ENCODE measurements at places on chromosomes 5 and 9. TPM values are rescaled to one million over a fixed set of nuclear protein-coding genes. Genes with fewer than 3 reads are reported as not detected.

GRCh38 chr9:123445116-123445515 lies 89.1 kb downstream of the CRB2 start:
- no peak for DNase-seq
- H3K27ac ChIP-seq, result no peak overlapping the region
- no peak overlapping the region for H3K4me3 ChIP-seq
- H3K36me3 ChIP-seq, result no peaks in the 10 kb centered on the region

GRCh38 chr9:98031935-98032334 lies 24.6 kb upstream of the NANS start:
- H3K27ac ChIP-seq, result peak overlapping the region; percentile 48
- H3K27me3 ChIP-seq, result no peaks in the 10 kb centered on the region
- peaks cover 16% of the 10 kb centered on the region for H3K4me1 ChIP-seq
- H3K36me3 ChIP-seq, result no peaks in the 10 kb centered on the region
- DNase-seq, result peak; percentile 60

- no peak for DNase-seq
- H3K27me3 ChIP-seq, result peaks cover 13% of the 10 kb centered on the region
- no peaks in the 10 kb centered on the region for H3K36me3 ChIP-seq
- H3K27ac ChIP-seq, result no peak overlapping the region
- peaks cover 3% of the 10 kb centered on the region for H3K4me1 ChIP-seq
Observed at GRCh38 chr9:122162415-122162814, 2.7 kb downstream of the MORN5 start.

- peaks cover 18% of the 10 kb centered on the region for H3K36me3 ChIP-seq
- H3K4me1 ChIP-seq, result peaks cover 4% of the 10 kb centered on the region
Observed at GRCh38 chr5:150398722-150399523, 13.8 kb downstream of the CD74 start.

GMCL2 gene
- not detected for total RNA-seq

GRCh38 chr5:56530626-56531138 lies 284.7 kb upstream of the MAP3K1 start:
- DNase-seq, result no peak
- H3K4me3 ChIP-seq, result no peak overlapping the region
- no peaks in the 10 kb centered on the region for H3K36me3 ChIP-seq

- H3K27me3 ChIP-seq, result no peaks in the 10 kb centered on the region
- H3K4me1 ChIP-seq, result peaks cover 60% of the 10 kb centered on the region
- peak overlapping the region; percentile 84 for H3K27ac ChIP-seq
- H3K4me3 ChIP-seq, result peak overlapping the region; percentile 23
- H3K36me3 ChIP-seq, result no peaks in the 10 kb centered on the region
Observed at GRCh38 chr5:139745800-139746690, 49.6 kb upstream of the PSD2 start.

- H3K4me1 ChIP-seq, result no peaks in the 10 kb centered on the region
- H3K27me3 ChIP-seq, result peaks cover 5% of the 10 kb centered on the region
- no peak overlapping the region for H3K4me3 ChIP-seq
- DNase-seq, result no peak
- no peak overlapping the region for H3K27ac ChIP-seq
Observed at GRCh38 chr5:133741396-133741795, 129.1 kb upstream of the FSTL4 start.

QRFP gene
- total RNA-seq, result not detected

PCDHAC1 gene
- total RNA-seq, result 5.9 TPM

GRCh38 chr5:10653043-10653442 lies 89.2 kb downstream of the ANKRD33B start:
- H3K4me3 ChIP-seq, result no peak overlapping the region
- H3K27me3 ChIP-seq, result no peaks in the 10 kb centered on the region
- peaks cover 3% of the 10 kb centered on the region for H3K4me1 ChIP-seq

IFNA6 gene
- total RNA-seq, result not detected

GRCh38 chr5:180605554-180606214 lies 14.4 kb upstream of the SCGB3A1 start:
- no peaks in the 10 kb centered on the region for H3K36me3 ChIP-seq
- no peak overlapping the region for H3K4me3 ChIP-seq
- H3K27me3 ChIP-seq, result no peaks in the 10 kb centered on the region
- H3K27ac ChIP-seq, result no peak overlapping the region

GRCh38 chr9:96874947-96875460 lies 20.7 kb upstream of the ZNF782 start:
- no peaks in the 10 kb centered on the region for H3K36me3 ChIP-seq
- peak overlapping the region; percentile 70 for H3K4me3 ChIP-seq
- H3K27ac ChIP-seq, result no peak overlapping the region
- peaks cover 21% of the 10 kb centered on the region for H3K27me3 ChIP-seq

DNA sequence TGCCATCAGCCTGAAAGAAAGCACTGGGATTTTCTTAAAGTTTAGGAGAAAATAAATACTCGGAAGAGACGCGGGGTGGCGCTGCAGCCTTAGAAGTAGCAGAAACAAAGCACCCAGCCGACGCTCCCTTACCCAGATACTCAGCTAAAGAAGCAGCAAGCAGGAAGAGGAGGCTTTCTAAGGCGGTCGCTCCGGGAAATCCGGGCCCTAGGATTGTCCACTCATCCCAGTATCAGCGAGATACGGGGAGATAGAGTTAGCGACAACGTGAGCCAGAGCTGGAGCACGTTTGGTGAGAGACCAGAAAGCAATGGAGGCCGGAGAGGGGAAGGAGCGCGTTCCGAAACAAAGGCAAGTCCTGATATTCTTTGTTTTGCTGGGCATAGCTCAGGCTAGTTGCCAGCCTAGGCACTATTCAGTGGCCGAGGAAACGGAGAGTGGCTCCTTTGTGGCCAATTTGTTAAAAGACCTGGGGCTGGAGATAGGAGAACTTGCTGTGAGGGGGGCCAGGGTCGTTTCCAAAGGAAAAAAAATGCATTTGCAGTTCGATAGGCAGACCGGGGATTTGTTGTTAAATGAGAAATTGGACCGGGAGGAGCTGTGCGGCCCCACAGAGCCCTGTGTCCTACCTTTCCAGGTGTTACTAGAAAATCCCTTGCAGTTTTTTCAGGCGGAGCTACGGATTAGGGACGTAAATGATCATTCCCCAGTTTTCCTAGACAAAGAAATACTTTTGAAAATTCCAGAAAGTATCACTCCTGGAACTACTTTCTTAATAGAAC lies at the start of gene PCDHB2:
Gene PCDHB2, plus strand, starts transcription at position 135 of the 782 bp plus-strand sequence. Its CDS starts 176 bp downstream, at position 311.
- peak; percentile 1 for DNase-seq
- no peaks in the 10 kb centered on the region for H3K27me3 ChIP-seq
- no peaks in the 10 kb centered on the region for H3K4me1 ChIP-seq
- H3K4me3 ChIP-seq, result peak within 1 kb of the TSS; percentile 28

ABCA1 gene
- total RNA-seq, result 109 TPM

GRCh38 chr5:28009576-28009975 lies 971.2 kb upstream of the CDH9 start:
- DNase-seq, result peak; percentile 4
- H3K36me3 ChIP-seq, result no peaks in the 10 kb centered on the region
- no peaks in the 10 kb centered on the region for H3K27me3 ChIP-seq

DNA sequence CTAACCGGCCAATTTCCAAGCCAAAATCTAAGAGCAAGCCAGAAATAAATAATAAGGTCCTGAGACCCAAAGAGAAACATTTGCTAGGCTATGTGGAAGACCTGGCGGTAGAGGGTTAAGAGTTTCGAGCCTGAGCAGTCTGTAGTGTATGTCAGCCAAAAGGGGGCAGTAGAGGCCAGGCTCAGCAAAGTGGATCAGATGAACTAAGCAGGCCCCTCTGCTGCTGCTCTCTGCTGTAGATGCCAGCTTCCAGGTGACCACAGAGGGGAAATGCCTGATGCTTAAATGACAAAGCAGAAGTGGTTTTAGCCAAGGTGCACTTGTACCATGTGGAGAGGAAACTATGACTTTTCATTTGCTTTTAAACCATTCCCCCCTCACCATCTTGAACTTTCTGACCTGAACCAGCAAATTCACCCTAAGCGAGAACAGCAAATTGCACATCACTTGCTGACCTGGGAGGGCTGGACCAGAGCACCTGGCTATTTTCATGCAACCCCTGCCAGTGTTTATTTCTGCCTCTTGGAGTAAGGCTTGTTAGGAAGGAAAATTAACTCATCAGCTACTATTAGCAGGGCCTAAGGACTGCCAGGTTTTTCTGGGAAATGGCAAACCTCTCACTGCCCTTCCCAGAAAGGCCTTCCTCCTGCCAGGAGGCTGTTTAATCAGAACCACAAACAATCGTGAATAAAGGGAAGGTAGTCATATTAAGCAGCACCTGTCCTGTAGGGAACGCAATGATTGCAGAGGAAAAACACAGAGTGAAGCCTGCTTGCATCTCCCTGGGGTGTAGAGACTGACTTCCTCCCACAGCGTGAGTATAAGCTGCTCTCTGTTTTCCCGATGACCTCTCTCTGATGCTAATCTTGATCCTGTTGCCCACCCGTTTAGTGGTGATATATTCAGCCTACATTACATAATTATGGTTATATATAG lies 818.2 kb downstream of the TLR4 start:
- H3K27me3 ChIP-seq, result no peaks in the 10 kb centered on the region
- peak; percentile 32 for DNase-seq
- no peaks in the 10 kb centered on the region for H3K4me1 ChIP-seq
- no peak overlapping the region for H3K27ac ChIP-seq
- H3K36me3 ChIP-seq, result no peaks in the 10 kb centered on the region

- H3K27me3 ChIP-seq, result no peaks in the 10 kb centered on the region
- H3K27ac ChIP-seq, result no peak overlapping the region
- no peaks in the 10 kb centered on the region for H3K4me1 ChIP-seq
- peaks cover 65% of the 10 kb centered on the region for H3K36me3 ChIP-seq
- no peak overlapping the region for H3K4me3 ChIP-seq
Observed at GRCh38 chr5:32387211-32387610, 57.3 kb downstream of the ZFR start.

DNA sequence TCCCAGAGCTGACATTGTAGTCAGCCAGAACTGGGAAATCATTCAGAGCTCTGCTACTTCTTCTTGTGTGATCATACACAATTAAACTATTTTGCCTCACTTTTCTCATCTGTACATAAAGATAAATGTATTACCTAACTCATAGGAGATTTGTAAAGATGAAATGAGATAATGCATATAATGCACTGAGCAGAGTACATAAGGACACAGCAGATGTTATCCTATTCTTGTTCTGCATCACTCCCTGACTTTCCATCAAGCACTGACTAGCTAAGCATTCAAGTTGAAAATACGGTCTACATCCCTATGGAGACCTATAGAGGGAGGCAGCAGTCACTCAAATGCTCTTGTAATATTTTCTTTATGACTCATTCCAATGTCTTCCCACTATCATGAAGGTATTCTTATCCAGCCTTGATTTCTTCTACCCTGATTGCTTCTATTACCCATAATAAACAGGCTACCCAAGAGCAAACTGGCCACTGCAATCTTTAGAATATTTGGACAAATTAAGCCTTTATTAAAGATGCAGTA lies 16.3 kb upstream of the PRR16 start:
- H3K36me3 ChIP-seq, result no peaks in the 10 kb centered on the region
- H3K4me1 ChIP-seq, result peaks cover 30% of the 10 kb centered on the region
- H3K4me3 ChIP-seq, result no peak overlapping the region
- DNase-seq, result peak; percentile 27

All from astrocyte (in vitro differentiated cells and primary cell).